Lung (tissue), 17 donors: ENCODE measurements at places on chromosomes 7 and 10. TPM values are rescaled to one million over a fixed set of nuclear protein-coding genes. Genes with fewer than 3 reads are reported as not detected.

DNA sequence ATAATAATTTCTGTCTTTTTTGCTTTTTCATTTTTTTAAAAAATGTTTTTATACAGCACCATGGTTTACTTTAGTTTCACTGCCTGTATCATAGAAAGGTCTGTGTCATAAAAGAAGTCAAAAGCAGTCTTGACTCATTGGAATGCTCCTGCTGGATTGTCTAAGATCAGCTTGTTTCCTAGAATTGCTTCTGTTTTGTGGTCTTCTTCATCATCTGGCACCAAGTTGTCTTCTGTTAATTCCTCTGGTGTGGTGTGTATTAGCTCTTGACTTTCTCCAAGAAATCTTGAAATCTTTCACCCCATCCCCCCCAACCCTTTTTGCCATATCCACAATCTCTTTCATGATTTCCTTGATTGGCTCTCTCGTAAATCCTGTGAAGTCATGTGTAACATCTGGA is 250.3 kb upstream of the CXCL12 start:
- DNase-seq, result no peak

- no peak for DNase-seq
These were observed 31.8 kb downstream of the LMBR1 start for GRCh38 chr7:156861212-156861611.

- DNase-seq, result no peak
These were observed 546.4 kb downstream of the TNS3 start for GRCh38 chr7:47035522-47035921.

GRCh38 chr10:121155742-121156474 is 304.7 kb downstream of the WDR11 start:
- DNase-seq, result peak; percentile 58

DNA sequence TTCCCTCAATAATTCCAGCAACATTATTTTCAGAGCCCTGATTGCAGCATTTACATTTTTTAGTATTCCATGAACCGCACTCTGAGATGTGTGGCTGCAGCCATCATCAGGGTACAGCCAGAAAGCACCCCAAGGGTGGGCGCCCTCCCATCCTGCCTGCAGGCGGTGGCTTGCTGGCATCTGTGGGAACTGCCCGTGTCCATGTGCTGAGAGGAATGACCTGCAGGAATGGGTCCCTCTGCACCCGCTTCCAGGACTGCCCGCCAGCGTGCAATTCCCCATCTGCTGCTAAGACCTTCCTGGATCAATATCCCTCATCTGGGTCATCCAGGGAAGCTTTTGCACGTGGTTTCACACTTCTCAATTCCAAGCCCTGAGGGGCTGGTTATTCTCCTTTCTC is 32.8 kb upstream of the NUB1 start:
- no peak for DNase-seq

DNA sequence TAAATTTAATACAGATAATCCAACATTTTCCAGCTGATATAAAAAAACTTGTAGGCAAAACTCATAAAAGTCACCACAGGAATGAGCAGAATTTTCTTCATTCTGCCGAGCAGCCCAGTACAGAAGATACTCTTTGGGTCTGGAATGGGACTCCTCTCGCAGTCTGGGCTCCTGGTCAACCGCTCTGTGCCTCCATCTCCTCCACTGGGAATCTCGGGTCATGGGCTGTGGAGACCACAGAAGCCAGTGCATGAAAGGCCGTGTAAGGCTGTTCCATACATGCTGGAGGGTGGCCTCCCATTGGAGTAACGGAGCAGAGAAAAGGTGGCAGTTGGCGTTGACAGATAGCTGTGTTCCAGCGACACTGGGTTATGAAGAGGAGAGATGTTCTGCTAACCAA is 616.4 kb upstream of the MGMT start:
- no peak for DNase-seq

DNA sequence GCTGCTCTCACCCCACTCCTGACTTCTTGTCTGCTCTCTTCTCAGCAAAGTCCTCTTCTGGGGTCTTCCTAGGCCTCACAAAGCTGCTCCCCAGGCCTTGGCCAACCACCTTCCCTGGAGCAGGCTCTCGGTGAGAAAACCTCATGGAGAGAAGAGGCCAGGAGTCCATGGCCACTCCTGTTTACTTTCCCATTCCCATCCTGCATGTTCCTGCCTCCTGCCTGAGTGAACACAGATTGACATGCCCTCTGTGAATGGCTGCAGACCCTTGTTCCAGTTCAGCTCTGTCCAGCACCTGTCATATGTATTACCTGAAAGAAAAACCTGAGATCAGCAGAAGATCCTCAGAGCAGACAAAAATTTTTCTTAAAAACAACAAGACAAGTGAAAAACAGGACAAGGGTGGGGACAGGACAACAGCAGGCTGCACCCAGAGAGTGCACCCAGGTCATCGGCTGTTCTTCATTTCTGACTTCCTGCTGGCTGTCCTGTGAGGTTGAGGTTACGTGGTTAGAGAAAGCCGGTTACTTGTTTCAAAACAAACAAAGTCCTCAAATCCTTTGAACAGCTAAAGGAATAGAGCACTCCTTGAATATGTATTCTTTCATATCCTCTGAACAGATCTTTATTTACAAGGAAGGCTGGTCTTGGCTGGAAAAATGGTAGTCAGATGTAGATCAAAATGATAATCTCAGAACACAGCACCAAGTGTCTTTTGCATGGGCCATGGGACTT is 34.0 kb upstream of the DLD start:
- no peak for DNase-seq

- DNase-seq, result no peak
These were observed 6.7 kb upstream of the GRIFIN start for GRCh38 chr7:2482725-2483451.

DNA sequence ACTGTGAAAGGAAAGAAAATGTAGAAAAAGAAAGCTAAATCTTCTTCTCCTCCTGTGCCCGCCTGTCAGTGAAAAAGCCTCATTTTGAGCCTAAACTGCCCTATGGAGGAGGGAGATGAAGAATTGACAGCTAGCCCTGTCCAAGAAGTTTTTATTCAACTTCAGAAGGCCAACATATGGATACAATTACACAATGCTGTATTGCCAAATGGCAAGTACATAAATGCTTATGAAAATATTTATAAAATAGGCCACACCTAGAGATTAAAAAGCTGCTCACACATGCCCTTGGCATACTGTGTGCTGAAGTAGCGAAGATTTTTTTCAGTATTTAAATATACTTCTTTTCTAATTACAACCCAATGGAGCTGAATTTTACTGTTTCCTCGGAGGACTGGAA is 65.1 kb upstream of the NEBL start:
- DNase-seq, result no peak

- peak; percentile 37 for DNase-seq
These were observed 12.3 kb downstream of the CNPY1 start for GRCh38 chr7:155533827-155534690.

- DNase-seq, result no peak
These were observed 29.9 kb upstream of the CC2D2B start for GRCh38 chr10:95877881-95878280.

DNA sequence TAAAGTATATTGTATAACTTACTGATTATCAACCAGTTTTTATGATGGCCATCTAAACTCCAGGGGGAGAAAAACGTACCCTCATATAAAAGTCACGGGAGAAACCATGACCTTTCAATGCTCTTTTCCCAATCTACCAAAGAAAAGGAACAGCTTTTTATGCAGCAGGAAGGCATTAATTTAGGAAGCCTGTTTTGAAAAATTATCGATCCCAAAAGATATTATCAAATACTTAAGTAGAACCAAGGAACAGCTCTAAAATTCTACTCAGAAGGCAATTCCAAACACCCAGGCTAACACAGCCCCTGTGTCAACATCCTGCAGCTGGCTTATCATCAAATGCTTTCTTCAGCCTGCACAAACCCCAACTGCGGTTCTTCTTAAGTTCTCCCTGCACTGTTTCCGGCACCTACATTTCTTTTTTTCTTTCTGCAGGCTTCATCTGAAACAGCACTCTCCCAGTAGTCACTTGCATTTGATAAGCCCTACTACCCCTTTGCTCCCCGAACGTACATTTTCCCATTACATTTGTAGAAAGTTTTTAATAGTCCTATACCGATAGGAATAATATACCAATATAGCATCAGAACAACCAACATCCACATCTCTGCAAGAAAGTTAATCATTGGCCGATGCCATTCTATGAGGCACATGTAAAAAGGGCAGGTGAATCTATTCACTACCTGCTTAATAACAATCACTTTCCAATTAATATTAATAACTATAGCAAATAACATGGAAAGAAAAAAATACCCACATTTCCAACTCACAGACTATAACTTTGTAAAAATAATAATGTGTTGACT is 47.9 kb downstream of the PIP4K2A start:
- peak; percentile 90 for DNase-seq

DNA sequence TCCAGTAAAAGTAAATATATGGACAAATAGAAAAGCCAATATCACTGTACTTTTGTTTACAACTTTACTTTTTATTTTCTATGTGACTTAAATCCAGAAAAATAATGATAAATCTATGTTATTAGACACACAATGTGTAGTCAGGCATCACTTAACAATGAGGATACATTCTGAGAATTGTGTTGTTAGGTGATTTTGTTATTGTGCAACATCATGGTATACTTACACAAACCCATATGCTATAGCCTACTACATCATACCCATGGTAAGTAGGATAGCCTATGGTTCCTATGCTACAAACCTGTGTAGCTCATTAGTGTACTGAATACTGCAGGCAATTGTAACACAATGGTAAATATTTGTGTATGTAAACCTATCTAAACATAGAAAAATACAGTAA is 781.7 kb upstream of the GHITM start:
- no peak for DNase-seq

DNA sequence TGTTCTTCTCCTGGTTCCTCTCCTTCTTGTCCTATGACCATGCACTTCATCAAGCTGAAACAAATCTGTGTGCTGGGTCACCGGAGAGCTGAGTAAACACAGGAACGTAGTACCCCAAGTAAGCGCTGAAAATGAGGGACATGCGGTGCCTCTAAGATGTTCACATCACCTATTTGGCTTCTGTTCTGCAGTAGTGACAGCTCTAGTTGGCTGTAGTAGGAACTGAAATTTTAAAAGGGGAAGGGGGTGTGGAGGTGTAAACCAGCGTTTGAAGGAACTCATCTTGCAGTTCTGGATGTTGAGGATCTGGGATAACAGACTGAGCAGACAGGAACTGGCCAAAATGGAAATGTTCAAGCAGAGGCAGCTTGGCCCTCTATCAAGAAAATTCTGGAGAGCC is 85.2 kb downstream of the WNT2 start:
- no peak for DNase-seq

- DNase-seq, result no peak
These were observed 54.1 kb downstream of the DENND2A start for GRCh38 chr7:140586516-140586915.

DNA sequence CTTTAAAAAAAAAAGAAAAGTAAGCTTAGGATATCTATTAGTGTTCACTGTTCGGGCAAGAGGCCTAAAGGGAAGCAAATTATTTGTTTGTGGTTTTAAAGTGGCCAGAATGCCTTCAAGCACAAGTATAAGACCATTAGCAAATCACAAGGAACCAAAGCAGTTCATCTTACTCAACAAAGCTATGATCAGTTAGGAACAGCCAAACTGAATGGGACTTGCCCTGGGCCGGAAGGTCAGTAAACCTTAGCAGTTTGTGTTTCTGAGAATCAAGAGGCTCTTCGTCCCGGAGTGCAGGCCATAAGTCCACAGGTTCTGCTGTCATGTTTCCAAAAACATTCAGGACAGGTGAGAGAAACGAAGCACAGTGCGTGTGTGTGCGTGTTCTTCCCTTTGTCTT is 4.5 kb downstream of the FBXW4 start:
- no peak for DNase-seq

- peak; percentile 91 for DNase-seq
These were observed 5.0 kb upstream of the TNRC18 start for GRCh38 chr7:5428478-5429252.

DNA sequence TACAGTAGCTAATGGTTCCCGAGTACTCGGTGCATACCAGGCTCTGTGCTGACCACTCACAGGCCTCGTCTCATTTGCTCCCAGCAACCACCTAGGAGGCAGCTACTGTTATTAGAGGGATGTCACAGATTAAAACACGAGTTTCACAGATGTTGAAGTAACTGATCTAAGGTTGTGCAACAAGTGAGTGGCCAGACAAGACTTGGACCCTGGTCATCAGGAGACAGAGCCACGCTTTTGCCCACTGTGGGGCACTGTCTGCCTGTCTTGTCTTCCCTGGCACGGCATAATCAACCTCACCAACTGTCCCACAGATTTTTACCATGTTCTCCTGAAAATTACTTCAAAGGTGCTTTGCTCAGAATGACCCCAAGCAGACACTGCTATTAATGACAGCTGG is 111.6 kb upstream of the HABP2 start:
- DNase-seq, result no peak

DNA sequence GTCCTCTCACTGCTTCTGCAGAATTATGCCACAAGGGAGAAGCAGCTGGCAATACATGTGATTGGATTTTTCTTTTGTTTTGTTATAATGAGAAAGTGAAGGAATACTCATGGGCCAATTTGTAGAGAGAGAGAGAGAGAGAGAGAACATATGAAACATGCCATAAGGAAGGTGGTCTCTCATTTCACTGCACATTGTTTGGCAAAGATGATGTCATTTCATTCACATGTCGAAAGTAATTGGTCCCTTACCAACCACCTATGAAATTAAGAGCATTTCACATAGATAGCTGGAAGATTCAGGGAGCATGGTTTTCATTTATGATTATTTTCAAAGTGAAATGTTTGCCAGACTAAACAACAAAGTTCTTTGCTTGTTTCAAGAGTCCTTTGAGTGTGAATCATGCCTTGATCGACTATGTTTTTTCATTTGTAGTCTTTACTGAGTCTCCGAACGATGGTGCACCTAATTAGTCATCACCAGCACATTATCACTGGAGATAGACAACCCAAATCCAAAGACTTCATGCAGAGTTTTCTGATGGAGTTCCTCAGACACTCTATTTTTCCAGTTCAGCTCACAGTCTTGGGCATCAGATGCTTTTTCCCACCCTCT is 130.1 kb upstream of the ZEB1 start:
- DNase-seq, result no peak

DNA sequence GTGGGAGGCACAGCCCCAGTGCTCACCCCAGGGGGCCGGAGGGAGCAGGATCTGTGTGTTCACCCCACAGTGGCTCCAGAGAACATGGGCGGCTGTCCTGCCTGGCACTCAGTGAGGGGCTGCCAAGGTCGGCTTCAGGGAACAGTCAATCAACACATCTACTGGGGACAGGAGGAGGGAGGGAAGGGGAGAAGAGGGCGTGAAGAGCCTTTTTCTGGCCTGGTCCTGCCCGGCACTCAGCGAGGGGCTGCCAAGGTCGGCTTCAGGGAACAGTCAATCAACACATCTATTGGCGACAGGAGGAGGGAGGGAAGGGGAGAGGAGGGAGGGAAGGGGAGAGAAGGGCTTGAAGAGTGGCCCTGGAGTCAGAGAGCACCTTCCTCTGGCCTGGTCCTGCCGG is 184.9 kb downstream of the ADARB2 start:
- no peak for DNase-seq

GRCh38 chr10:32237644-32238345 is 109.2 kb downstream of the EPC1 start:
- DNase-seq, result no peak

- no peak for DNase-seq
These were observed 31.4 kb upstream of the SLC26A3 start for GRCh38 chr7:107834401-107834800.

ADAM12 gene
- total RNA-seq, result 1.3 TPM

PRF1 gene
- total RNA-seq, result 5.1 TPM

PAXIP1 gene
- total RNA-seq, result 15.3 TPM

CABCOCO1 gene
- total RNA-seq, result 8.6 TPM

TRIM73 gene
- 4.9 TPM for total RNA-seq

ERVW-1 gene
- total RNA-seq, result not detected

DNAJC30 gene
- 14.4 TPM for total RNA-seq

ACSL5 gene
- total RNA-seq, result 62.0 TPM
